CD4-positive, alpha-beta T cell treated with Interleukin-21 for 1 hour (primary cell): ENCODE measurements at places on chromosomes 3 and 15.

- no peak for DNase-seq
These were observed 33.1 kb downstream of the PSMD6 start for GRCh38 chr3:63990204-63990603.

DNA sequence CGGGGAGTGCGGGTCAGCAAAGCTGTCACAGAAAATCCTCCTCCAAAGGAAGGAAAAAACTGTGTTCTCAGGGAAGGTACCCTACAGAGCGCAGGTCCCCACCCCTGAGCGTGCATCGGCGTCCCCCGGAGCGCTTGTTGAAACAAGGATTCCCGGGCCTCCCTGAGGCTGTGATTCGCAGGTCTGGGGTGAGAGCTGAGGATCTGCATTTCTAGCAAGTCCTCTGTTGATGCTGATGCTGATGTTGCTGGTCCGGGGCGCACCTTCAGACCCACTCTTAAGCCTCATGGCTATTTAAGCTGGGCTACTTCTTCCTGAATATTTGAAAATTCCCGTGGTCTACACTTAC is 226.2 kb upstream of the IGF1R start:
- DNase-seq: no peak

DNA sequence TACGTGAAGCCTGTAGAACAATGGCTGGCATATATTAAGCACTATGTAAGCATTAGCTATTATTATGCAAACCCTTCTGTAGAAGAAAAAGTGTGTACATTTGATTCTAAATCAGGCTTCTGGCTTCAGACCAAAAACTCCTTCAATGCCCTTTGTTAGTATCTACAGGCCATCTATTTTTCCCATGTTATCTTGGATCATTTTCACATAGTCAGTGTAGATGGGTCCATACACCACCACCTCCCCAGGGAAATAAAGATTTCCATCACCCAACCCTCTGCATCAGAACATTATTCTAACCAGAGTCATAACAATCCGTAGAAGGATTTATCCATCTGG is 8.0 kb upstream of the KLHL6 start:
- no peak for DNase-seq

GRCh38 chr3:184261854-184262763 is 756 bp upstream of the CAMK2N2 start:
- no peak for DNase-seq

DNA sequence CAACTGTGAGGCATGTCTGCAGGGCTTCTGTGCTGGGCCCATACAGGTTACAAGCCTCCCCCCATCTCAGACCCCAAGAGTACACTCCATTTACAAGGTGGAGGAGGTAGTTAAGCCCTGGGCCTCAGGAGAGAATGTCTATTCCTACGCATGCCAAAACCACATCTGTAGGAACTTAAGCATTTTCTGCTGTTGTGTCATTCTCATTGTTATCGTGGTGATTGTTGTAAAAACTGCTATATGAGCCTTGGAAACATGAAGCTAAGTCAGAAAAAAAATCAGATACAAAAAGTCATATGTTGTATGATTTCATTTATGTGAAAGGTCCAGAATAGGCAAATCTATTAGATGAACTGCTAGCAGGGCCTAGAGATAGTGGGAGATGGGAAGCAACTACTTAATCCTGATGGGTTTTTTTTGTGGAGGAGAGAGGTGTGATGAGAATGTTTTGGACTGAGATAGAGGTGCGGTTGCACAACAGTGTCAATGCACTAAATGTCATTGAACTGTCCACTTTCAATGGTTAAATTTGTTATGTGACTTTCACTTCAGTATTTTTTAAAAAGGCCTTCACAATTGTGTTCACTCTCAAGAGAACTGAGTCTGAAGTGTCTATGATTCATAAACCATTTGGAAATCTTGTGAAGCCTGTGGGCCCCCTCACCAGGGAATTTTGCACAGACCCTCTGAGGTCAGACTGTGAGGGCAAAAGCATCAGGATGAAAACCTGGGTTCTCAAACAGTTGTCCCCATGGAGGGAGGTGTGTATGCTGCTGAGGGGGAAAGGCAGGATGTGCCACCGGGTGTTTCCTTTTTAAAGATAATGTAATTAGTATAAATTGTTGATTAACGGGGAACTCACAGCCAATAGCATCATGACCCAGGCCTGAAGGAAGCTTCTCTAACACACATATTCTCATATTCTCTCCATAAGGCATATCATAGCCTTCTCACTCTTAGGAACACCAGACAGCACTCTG is 3.2 kb downstream of the RTP3 start:
- DNase-seq: no peak

DNA sequence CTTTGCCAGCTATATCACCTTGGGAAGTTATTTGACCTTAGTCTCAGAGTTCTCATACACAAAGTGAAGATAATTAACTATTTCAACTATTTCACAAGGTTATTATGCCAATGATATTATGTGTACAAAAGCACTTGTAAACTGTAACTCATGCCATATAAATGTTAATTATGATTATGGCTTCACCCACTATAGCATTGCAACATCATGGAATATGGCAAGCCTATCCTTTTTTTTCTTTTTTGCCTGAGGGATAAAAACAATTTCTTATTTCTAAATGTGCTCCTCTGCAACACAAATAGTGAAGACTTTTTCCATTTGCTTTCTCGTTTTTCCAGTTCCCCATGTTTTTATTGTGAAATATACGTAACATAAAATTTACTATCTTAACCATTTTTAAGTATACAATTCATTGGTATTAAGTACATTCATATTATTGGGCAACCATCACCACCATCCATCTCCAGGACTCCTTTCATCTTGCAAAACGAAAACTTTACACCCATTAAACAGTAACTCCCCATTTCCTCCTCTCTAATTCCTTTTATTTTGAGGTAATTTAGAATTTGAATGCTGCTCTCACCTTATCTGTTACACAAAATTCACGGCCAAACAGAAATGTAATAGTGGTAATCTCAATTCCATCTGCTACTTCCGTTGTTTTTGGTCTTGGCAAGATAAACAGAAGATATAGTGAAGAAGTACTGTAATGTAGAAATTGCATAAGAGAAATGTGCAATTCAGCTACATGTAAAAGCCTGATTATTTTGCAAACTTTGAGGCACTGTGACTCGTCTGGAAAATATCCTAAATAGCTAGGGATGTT is 46.3 kb downstream of the NANOGP8 start:
- no peak for DNase-seq

DNA sequence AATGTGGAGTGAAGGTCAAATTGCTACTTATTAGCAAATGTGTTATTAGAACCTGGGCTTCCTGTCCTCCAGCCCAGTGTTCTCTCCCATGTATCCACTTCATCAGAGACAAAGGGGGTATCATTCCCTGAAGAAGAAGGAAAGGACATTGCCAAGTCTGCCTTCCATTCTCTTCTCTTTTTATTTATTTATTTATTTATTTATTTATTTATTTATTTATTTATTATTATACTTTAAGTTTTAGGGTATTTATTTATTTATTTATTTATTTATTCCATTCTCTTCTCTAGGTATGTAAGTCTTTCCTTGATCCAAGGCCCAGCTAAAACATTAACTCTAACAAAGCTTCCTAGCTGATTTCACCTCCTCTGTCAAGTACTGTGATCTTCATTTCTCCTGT is 277.8 kb upstream of the DNAJC19 start:
- no peak for DNase-seq

DNA sequence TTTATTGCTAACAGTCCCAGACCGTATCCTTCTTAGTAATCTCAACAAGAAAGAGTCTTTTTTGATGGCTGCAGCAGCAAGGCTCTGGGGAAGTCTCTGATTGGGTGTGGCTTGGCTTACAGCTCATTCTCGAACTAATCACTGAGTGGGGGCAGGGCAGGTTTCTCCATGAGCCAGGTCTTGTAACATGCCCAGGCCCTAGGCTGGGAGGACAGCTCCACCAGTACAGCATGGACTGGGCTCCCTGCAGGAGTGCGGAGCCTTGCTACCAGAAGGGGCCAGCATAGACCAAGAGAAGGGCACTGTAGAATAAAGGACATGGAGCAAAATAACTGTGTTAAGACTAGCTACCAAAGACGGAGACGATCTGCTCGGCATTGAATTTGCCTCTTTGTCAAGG is 7.2 kb downstream of the CD276 start:
- DNase-seq: no peak

GRCh38 chr3:144032531-144033239 is 61.1 kb downstream of the DIPK2A start:
- DNase-seq: no peak

DNA sequence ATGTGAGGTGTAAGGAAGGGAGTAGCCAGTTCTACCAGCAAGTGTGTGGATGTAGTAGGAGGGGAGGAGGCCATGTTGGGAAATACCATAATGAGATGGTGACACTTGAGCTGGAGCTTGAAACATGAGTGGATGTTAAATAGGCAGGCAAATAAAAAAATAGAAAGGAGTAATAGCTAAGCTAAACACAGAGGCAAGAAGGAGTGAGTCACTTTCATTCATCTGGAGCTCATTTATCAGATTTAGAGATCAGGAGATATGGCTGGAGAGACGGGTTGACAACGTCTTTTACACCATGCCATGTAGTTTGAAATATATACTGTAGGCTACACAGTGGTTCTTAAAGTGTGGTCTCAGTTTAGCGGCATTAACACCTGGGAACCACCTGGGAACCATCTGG is 390.5 kb downstream of the DIPK2A start:
- no peak for DNase-seq

- DNase-seq: no peak
These were observed 15.5 kb downstream of the MAGI1 start for GRCh38 chr3:66023229-66023628.

GRCh38 chr3:153373606-153374005 is 211.6 kb downstream of the RAP2B start:
- DNase-seq: peak; percentile 2

- DNase-seq: peak; percentile 50
These were observed 31.8 kb downstream of the GPR171 start for GRCh38 chr3:151171145-151171757.

- DNase-seq: no peak
These were observed 34.4 kb downstream of the PRKCI start for GRCh38 chr3:170256597-170256996.

DNA sequence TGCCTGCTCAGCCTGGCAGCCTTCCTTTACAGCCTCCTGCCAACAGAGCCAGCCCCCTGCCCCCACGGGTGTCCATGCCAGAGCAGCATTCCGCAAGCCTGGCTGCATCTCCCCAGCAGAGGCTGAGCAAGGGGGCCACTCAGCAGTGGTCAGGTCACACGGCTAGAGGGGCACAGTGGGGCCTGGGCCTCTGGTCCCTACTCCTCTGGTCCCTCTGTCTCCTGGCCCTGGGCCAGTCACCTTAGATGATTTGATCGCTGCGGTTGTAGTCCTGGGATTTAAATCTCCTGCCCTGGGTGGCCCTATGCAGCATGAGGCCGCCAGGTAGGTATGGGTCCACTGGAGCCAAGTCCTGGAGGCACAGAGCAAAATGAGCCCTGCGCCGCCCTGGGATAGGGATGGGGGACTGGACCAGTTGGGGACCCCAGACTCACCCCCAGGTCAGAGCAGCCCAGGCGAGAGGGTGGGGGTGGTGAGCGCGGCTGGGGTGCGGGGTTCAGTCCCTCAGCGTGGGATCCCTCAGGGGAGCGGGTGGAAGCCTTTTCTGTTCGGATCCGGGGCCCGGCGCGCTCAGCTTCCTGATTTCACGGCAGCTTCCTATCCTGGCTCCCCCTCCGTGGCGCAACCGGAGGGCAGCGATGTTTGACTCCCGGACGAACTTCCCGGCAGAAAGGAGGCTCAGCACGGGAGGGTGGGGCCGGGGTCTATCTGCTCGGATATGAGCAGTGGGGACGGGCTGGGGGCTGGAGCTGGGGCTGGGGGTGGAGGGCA is at the start of gene ZBTB47:
Gene ZBTB47, plus strand, starts transcription at position 138 of the 771 bp plus-strand sequence. CDS start 4,659 bp downstream, outside the sequence.
- no peak for DNase-seq

DNA sequence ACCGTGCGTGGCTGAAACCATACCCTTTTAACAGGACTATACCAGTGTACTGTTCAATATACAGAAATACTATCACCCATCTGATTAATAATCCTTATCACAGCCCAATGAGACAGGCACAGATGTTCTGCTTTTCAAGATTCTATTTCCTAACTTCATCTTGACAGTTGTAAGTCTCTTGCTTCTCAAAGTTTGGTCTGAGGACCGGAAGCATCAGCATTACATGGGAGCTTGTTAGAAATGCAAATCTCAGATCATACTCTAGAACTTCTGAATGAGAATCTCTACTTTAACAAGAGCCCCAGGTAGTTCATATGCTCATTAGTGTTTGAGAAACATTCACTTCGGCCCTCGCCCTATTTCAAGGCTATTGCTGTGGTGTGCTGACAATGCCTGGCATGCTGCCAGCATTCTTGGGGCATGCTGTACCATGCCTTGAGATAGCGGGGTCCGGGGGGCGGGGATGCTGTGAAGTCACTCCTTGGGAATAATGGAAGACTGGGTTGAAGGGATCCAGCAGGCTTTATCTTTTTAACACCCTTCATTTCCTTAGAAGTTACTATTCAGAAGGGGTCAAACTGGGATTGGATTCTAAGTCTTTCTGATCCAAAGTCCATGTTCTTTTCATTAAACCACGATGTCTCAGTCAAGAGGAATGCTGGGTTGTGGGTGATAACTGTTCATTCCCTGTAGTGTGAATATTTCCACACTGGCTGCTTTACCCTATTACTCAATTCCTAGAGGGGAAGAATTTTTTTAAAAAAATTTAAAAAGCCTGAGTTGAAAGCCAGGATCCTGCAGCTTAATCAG is 194.7 kb downstream of the LPP start:
- no peak for DNase-seq

DNA sequence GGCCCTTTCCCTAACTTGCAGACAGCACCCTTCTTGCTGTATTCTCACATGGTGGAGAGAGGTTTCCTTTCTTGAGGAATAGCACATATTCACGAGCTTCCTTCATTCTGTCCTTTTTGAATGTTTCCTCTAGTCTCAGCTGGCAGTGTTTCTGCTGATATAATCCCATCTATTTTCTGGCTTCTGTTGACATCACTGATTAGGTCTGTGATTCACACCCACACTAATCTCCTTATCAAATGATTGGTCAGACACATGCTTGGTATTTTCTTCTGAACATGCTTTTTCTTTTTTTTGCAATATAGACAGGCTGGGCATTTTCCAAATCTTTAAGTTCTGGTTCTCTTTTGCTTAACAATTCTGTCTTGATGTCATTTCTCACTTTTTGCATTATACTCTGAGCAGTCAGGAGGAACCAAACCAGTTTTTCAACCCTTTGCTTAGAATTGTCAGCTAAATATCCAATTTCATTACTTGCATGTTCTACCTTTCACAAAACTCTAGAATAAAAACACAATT is 65.4 kb downstream of the OXSM start:
- no peak for DNase-seq
